T-helper 2 cell treated with Interferon-gamma antibody and Interleukin-4, amounts not matched to agents 5 μg/mL and 100 μg/mL, for 36 hours (primary cell): ENCODE measurements at places on chromosomes 2 and 18.

- H3K4me1 ChIP-seq, result no peaks in the 10 kb centered on the region
- H3K27me3 ChIP-seq, result peaks cover 6% of the 10 kb centered on the region
- no peak for DNase-seq
Observed at GRCh38 chr2:88521445-88522073, 69.1 kb upstream of the FOXI3 start.

GRCh38 chr18:23545247-23545789 lies 41.0 kb downstream of the NPC1 start:
- DNase-seq, result no peak
- no peaks in the 10 kb centered on the region for H3K27me3 ChIP-seq
- no peak overlapping the region for H3K4me3 ChIP-seq
- no peak overlapping the region for H3K27ac ChIP-seq
- peaks cover 65% of the 10 kb centered on the region for H3K36me3 ChIP-seq

- peaks cover 5% of the 10 kb centered on the region for H3K4me1 ChIP-seq
- no peak for DNase-seq
- H3K27ac ChIP-seq, result no peak overlapping the region
- H3K4me3 ChIP-seq, result no peak overlapping the region
- peaks cover 69% of the 10 kb centered on the region for H3K36me3 ChIP-seq
Observed at GRCh38 chr2:105895990-105896764, 151.5 kb downstream of the NCK2 start.

DNA sequence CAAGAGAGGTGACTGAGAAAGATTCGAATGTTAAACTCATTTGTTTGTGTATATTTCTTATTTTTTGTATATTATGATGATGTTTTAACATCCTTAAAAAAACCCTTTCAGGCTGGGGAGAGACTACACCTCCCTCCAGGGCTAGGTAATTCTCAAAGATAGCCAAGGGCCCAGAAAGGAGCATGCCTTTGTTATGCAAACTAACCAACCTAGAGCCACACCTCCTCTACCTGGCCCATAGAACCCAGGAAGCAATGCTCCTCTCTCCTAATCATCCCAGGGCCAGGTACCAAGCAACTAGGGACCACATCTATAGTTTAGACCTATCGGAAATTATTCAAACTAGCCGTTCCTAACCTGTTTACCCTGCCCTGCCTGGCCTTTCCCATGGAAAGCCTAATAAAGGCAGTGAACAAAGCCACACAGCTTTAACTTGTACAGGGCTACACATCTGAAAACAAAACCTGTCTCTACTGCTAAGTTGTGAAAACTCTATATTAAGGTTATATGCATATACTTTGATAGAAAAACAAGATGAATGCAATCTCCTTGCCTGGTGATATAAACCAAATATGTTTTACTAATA lies 79.7 kb downstream of the COLEC12 start:
- DNase-seq, result no peak
- H3K27ac ChIP-seq, result no peak overlapping the region
- H3K4me3 ChIP-seq, result no peak overlapping the region
- H3K4me1 ChIP-seq, result peaks cover 1% of the 10 kb centered on the region
- no peaks in the 10 kb centered on the region for H3K36me3 ChIP-seq

DNA sequence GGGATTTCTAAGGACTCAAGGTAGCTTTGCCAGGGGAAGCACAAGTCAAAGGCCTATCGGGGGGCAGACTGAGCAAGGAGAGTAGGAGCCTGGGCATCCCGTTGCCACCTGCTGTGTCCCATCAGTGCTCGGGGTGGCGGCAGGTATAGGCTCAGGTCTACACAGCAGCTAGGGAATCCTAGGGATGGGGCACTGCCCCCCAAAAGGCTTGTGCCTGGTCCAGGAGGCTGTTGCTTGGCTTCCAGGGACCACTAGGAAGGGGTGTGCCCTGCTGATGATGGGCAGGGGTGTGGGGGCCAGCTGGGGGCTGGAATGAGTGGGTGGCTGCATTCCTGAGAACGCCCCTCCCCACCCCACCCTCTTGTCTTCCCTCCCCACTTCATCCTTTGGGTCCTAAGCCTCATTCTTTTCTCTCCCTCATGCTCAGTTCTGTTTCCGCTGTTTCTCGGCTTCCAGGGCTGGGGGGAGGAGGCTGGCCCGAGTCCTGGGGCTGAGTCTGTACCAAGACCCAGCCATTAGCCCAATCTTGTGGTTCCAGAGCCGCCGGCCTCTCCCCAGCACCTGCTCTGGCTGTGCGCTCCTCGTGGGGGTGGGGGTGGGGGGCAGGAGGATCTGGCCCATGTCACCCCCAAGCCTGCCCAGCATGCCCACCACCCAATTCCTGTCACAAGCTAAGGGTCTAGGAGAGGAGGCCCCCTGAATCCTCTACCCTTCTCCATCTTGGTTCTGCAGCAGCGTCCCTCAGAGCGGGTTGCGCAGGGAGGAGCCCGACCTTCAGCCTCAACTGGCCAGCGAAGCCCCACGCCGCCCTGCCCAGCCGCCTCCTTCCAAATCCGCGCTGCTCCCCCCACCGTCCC lies 12.8 kb downstream of the SPEG start:
- H3K36me3 ChIP-seq, result no peaks in the 10 kb centered on the region
- H3K27ac ChIP-seq, result no peak overlapping the region
- DNase-seq, result no peak
- H3K4me1 ChIP-seq, result peaks cover 3% of the 10 kb centered on the region
- H3K4me3 ChIP-seq, result no peak overlapping the region
- H3K27me3 ChIP-seq, result peaks cover 57% of the 10 kb centered on the region

GRCh38 chr18:75923169-75923568 lies 495.7 kb upstream of the SMIM21 start:
- no peak overlapping the region for H3K27ac ChIP-seq
- H3K4me1 ChIP-seq, result no peaks in the 10 kb centered on the region
- H3K27me3 ChIP-seq, result no peaks in the 10 kb centered on the region

GRCh38 chr2:231185050-231185725 lies 13.2 kb upstream of the ARMC9 start:
- no peak overlapping the region for H3K4me3 ChIP-seq
- H3K4me1 ChIP-seq, result peaks cover 1% of the 10 kb centered on the region
- H3K27me3 ChIP-seq, result peaks cover 10% of the 10 kb centered on the region

DNA sequence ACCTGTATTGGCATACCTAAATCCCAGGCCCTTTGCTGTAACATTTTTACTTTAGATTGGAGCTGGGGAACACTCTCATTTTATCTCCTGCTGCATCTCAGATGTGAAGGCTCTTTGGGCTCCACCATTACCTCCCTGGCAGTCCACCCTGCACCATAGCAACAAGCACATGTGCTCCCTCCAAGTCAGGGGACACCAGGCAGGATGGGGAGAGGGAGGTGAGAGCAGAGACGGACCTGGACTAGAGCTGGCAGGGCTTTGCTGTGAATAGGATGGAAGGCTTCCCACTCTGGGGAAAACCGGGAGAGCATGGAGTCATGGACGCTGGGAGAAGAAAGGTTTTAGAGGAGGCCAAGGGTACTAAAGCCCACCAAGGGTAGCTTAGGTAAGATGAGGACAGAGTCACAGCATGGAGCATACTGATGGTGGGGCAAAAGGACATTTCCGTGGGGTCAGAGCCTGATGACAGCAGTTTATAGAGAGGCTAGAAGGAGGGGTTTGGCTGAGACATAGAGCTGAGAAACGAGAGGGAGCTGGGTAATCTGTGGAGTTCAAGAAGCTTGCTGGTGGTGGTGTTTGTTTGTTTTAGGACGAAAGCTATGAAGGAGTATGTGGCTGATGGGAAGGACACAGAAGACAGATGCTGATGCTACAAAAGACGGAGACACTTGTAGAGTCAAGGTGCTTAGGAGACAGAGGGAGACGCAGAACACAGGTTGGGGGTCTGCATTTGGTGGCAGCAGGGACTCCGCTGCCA lies 134.8 kb downstream of the COL6A3 start:
- H3K27ac ChIP-seq, result no peak overlapping the region
- H3K27me3 ChIP-seq, result peaks cover 4% of the 10 kb centered on the region

DNA sequence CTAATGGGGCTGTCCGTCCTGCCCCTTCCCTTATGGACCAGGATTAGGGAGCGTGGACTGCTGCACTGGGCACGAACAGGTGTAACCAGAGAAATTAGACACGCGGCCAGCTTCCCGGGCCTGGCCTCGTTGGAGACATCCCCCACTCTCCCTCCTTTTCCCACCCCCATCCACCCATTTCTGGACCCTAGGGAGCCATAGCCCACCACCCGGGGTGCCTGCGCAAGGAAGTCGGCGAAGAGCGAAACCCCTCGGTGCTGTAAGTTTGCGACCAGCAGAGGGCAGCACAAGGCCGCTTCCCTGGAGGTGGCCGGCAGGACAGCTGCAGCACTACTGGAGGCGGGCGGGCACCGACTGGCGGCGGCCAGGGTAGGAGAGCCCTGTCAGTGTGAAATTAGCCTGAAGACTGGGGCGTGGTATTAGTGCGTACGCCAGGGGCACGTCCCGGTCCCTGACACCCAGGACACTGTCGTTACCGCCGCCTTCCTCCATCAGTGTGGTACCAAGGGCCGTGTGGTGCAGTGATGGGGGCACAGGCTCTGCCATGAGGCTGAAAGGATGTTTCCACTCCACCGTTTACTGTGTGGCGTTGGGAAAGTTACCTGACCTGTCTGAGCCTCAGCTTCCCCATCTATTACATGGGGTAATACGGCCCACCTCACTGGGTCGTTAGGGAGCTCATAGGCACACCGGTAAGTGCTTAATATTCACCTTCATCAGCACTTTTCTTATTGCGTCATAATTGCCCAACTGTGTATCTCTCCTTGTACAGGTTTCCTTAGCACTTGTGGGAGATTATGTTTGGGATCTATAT lies 36.0 kb upstream of the CD207 start:
- peak; percentile 75 for DNase-seq
- no peaks in the 10 kb centered on the region for H3K4me1 ChIP-seq
- peaks cover 27% of the 10 kb centered on the region for H3K27me3 ChIP-seq

- DNase-seq, result no peak
- peaks cover 48% of the 10 kb centered on the region for H3K36me3 ChIP-seq
- H3K4me1 ChIP-seq, result peaks cover 62% of the 10 kb centered on the region
Observed at GRCh38 chr2:203937788-203938187, 1.2 kb downstream of the ICOS start.

GRCh38 chr2:88082781-88083180 lies 15.2 kb downstream of the SMYD1 start:
- no peaks in the 10 kb centered on the region for H3K36me3 ChIP-seq
- H3K27ac ChIP-seq, result no peak overlapping the region

DNA sequence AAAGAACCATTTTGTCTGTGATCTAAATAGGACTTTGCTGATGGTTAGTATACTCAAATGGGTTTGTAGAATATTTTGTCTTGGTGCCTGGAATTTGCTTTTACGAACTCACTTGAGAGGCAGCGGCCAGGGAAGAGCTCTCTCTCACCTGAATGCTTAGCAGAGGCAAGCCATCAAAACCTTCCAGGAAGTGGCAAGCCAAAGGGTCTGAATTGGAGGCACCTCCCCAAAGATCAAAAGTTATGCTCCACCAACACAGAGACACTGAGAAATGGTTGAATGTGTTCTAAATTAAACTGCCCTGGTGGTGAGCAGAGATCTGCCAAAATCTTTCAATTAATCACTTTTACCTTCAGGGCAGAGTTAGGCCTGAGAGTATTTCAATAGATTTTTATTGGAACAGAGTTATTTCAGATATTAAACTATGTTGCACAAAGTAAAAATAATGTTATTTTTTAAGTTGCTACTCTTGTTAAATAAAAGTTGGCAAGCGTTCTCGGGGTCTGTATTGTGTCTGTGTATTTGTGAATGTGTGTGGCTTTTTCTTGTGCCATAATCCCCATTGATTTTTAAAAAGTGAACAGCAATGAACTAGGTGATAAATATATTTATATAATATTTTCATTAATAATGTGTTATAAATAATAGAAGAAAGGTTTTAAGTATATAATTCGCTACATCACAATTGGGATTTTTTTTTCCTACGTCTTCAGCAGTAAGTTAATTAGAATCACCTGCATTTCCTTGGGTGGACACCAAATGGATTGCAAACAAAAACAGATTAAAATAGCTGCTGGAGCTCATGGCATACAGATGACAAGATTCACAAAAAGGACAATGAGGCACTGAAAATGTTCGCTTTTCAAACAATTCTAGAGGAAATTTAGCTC lies 416.1 kb downstream of the ARHGAP15 start:
- peaks cover 43% of the 10 kb centered on the region for H3K36me3 ChIP-seq
- peaks cover 14% of the 10 kb centered on the region for H3K4me1 ChIP-seq
- DNase-seq, result no peak

DNA sequence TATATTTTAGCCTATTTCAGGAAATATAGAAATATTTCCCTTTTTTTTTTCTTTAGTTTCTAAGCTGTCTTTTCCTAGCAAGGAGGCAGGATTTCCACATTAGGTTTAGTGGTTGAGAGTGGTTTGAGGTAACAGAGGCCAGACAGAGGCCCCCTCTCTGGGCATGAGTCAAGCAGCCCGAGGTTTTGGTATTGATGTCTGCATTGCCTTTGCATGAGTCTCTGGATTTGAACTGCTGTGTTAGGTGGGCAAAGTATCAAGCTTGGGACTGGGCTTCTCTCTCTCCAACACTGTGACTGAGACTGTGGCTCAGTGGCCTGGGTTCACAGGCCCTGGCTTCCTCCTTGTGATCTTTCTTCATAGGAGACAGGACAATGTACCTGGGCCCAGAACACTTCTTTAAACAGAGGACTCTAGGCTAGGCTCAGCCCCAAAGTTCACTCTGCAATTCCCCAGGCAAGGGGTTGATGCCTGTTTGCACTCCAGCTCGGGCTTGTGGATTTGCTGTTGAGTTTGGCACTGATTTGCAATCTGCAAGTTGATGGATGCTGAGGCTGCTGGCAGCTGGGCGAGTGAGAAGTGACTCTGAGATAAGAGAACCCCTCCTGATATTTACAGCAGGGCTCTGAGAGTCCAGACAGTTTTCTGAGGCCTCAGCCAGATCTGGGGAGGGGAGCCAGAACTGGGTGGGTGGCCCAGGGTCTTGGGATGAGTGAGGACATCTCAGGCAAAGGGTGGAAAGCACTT lies 271.2 kb downstream of the EN1 start:
- no peak overlapping the region for H3K27ac ChIP-seq
- no peak overlapping the region for H3K4me3 ChIP-seq
- no peaks in the 10 kb centered on the region for H3K4me1 ChIP-seq
- H3K36me3 ChIP-seq, result no peaks in the 10 kb centered on the region
- no peaks in the 10 kb centered on the region for H3K27me3 ChIP-seq

GRCh38 chr2:10279946-10280463 lies 22.7 kb upstream of the HPCAL1 start:
- H3K4me3 ChIP-seq, result no peak overlapping the region
- peaks cover 4% of the 10 kb centered on the region for H3K27me3 ChIP-seq
- no peak overlapping the region for H3K27ac ChIP-seq
- H3K36me3 ChIP-seq, result no peaks in the 10 kb centered on the region

DNA sequence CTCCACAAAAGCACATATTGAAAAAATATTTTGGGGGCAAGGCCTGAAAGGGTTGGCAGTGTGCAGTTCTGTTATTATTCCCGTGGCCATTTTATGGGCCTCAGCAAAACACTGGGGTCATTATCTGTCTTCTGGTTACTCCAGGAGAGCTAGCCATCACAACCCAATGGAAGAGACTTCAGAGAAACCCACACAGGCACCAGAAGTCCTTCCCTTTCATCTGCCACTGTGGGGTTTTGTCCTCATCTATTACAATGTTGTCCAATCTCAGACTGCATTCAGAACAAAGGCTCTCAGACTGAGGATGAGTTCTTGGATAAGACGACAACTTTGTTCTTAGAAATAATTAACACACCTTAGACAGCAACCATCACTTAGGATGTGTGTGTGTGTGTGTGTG lies 98.4 kb downstream of the PIEZO2 start:
- H3K27ac ChIP-seq, result no peak overlapping the region
- H3K4me1 ChIP-seq, result no peaks in the 10 kb centered on the region
- DNase-seq, result no peak
- H3K27me3 ChIP-seq, result no peaks in the 10 kb centered on the region
